Activated naive CD4-positive, alpha-beta T cell treated with anti-CD3 and anti-CD28 coated beads for 36 hours (primary cell): ENCODE measurements at places on chromosomes 16 and 17. TPM values are rescaled to one million over a fixed set of nuclear protein-coding genes. Genes with fewer than 3 reads are reported as not detected.

GRCh38 chr16:85662482-85662812 is 26.3 kb downstream of the GINS2 start:
- H3K4me3 ChIP-seq = no peak overlapping the region
- H3K4me1 ChIP-seq = no peaks in the 10 kb centered on the region
- no peaks in the 10 kb centered on the region for H3K27me3 ChIP-seq
- H3K36me3 ChIP-seq = peaks cover 9% of the 10 kb centered on the region
- no peak for DNase-seq

DNA sequence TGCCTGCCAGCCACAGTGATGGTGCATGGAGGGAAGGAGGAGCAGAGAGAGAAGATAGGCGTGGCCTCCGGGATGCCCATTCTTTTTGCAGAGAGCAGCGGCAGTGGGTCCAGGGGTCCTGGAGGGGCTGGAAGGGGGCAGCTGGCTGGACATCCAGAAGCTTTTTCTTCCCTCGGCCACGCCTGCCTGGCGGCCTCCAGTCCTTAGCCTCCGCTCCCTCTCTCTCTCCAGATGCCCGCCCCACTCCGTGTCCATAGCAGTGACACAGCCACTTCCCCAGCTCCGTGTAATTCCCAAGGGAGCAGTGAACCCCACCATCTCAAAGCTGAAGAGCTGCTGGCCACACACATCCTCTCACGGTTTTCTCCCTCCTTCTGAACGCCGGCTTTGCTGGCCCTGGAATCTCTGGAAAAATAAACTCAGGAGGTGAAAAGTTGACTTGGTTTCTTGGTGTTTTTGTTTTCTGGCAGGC is 26.3 kb upstream of the CDC42EP4 start:
- H3K36me3 ChIP-seq = no peaks in the 10 kb centered on the region
- no peak overlapping the region for H3K4me3 ChIP-seq
- no peak overlapping the region for H3K27ac ChIP-seq
- H3K4me1 ChIP-seq = no peaks in the 10 kb centered on the region

GRCh38 chr16:70675851-70676513 is 9.9 kb downstream of the MTSS2 start:
- H3K4me3 ChIP-seq = no peak overlapping the region
- no peaks in the 10 kb centered on the region for H3K36me3 ChIP-seq
- H3K27ac ChIP-seq = no peak overlapping the region
- H3K27me3 ChIP-seq = no peaks in the 10 kb centered on the region

GRCh38 chr17:80668375-80669148 is 123.9 kb downstream of the RPTOR start:
- H3K4me1 ChIP-seq = peaks cover 71% of the 10 kb centered on the region
- no peak for DNase-seq
- H3K36me3 ChIP-seq = peaks cover 12% of the 10 kb centered on the region
- H3K27ac ChIP-seq = peak overlapping the region; percentile 33
- no peak overlapping the region for H3K4me3 ChIP-seq
- H3K27me3 ChIP-seq = no peaks in the 10 kb centered on the region

- peaks cover 14% of the 10 kb centered on the region for H3K27me3 ChIP-seq
- H3K4me3 ChIP-seq = no peak overlapping the region
- no peak for DNase-seq
- H3K27ac ChIP-seq = no peak overlapping the region
- H3K4me1 ChIP-seq = no peaks in the 10 kb centered on the region
Measured at GRCh38 chr16:26391833-26392232, 674.9 kb upstream of the C16orf82 start.

Gene OR1F1
- total RNA-seq = not detected
